ENCODE measurements at places on chromosomes 2 and 18.

DNA sequence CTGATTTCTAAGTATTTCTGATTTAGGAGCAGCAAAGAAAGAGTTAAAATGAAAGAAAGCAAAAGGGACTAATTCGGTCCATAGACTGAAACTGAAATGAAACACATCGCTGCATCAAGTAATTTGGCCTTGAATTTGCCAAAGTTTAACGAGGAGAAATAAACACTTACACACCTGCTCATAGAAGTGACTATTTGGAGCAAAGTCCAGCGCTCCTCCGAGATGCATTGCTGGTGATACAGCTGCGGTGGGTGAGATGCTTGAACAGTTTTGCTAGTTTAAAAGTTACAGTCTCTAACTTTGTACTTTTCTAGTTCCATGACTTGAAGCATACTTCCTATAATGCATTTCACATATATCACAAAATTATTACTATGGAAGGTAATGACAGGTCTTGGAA lies 18.3 kb downstream of the GALR1 start:
- DNase-seq, result no peak

DNA sequence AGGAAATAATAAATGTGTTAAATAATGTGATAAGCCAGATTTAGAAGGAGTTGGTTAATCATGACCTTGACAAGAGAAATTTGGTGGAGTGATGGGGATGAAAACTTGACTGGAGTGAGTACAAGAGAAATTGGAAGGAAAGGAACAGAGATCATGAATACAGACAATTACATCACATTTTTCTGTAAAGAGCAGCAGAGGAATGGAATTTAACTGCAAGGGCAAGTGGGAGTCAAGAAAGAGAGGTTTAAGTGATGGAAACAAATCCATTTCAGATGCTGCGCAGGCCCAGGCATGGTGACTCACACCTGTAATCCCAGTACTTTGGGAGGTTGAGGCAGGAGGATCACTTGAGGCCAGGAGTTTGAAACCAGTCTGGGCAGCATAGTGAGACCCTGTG lies 46.7 kb downstream of the ICA1L start:
- DNase-seq, result no peak

DNA sequence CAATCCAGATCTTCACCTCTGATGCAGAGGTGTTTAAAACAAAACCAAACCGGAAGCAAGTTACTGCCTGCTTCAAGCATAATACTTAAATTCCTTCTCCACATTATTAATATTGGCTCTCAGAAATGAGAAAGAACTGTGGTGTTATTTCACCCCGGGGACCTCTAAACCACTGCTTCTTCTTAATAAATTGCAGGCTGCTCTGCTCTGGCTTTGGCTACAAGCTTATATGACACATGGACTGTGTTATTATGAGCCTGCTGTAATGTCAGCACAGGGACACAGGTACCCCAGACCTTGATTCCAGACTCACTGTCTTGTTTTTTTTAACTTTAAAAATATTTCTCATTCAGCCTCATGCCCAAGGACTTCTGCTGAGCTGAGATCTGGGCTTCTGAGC lies 45.1 kb downstream of the ST6GAL2 start:
- DNase-seq, result no peak

GRCh38 chr2:11319939-11320338 lies 24.5 kb downstream of the ROCK2 start:
- no peak for DNase-seq

GRCh38 chr2:238043851-238044250 lies 16.9 kb upstream of the SCLY start:
- no peak for DNase-seq

- DNase-seq, result no peak
These were observed 57.0 kb downstream of the CCDC102B start for GRCh38 chr18:68854786-68855391.

DNA sequence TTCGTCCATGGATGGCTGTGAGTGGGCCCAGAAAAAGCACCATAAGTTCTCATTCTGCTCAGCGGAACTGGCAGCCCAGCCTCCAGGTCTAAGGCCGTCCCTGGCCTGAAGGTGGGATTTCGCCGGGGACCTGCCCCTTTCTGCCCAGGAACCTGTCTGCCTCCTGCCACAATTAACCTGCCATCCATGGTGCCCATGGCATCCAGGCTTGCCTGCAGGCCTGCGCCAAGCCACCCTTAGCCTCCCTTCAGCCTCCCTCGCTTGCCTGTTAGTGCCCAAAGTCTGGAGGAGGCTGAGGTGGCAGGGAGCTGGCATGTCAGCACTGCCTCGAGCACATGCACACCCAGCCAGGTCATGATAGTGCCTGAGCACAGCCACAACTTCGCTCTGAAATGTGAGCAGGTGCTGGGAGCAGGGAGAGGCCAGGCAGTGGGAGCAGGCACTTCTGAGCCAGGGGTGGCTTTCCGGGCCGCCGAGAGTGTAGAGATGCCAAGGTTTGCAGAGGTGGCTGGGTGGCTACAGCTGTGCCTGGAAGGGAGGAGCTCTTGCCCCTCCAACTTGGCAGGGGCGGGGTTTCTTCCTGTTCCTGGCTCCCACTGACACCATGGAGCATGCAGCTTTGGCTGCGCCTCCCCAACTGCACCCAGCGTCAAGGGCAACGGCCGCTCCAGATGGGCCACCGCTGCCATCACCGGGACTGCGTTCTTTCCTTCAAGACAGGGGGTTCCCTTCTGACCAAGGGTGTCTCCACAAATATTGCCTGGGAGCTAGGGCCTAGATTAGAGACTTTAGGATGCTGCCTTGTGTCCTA lies 648.9 kb upstream of the VRK2 start:
- no peak for DNase-seq

GRCh38 chr2:238790833-238791230 lies 57.1 kb upstream of the TWIST2 start:
- DNase-seq, result no peak

DNA sequence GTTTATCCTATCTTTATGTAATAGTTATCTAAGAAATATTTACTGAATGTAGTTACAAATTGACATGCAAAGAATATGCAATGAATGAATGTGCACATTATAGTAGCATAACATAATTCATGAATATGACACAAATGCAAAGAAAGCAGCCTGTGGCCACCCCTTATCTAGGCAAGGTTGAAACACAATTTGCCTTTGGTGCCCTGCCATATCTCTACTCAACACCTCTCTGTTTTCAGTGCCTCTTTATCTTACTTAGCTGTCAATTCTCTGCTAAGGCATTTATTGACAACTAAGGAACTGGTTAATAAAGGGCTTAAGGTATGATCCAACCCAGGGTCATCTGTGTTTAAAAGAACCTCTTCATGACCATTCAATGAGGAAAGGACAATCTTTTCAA lies 18.9 kb downstream of the REV1 start:
- no peak for DNase-seq

GRCh38 chr18:34097312-34097711 lies 127.4 kb downstream of the NOL4 start:
- DNase-seq, result no peak

DNA sequence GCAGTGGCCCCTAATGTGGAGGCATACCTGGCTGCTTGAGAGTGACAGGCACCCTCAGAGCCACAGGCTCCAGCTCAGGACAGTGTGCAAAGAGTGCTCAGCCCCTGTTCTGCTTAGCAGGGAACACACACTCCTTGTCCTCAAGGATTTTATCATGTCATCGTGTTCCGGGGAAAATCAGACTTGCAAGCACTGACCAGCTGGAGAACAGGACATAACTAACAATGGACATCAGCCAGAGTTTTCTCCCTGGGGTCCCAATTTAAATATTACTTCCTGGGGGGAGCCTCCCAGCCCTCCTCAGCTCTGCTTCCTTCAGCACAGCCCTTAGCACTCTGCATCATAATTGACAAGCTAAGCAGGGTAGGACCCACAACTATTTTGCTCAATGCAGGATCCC lies 175.4 kb upstream of the ACAA2 start:
- DNase-seq, result no peak

DNA sequence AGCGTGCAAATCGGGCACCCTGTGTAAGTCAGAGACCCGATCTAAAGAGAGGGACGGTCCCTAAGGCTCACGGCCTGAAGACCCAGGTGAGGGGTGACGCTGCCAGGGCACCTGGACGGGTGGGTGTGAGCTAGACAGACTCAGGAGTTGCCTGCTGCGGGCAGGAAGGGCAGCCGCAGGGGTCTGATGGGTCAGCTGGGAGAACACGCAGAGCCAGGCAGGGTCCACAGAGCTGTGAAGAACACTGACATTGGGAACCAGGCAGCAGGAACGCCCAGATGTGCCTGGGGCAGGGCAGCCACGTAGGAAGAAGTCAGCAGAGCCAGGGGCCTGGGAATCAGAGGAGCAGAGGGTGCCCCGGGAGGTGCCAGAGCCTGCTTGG lies 25.9 kb downstream of the HDAC4 start:
- DNase-seq, result no peak

DNA sequence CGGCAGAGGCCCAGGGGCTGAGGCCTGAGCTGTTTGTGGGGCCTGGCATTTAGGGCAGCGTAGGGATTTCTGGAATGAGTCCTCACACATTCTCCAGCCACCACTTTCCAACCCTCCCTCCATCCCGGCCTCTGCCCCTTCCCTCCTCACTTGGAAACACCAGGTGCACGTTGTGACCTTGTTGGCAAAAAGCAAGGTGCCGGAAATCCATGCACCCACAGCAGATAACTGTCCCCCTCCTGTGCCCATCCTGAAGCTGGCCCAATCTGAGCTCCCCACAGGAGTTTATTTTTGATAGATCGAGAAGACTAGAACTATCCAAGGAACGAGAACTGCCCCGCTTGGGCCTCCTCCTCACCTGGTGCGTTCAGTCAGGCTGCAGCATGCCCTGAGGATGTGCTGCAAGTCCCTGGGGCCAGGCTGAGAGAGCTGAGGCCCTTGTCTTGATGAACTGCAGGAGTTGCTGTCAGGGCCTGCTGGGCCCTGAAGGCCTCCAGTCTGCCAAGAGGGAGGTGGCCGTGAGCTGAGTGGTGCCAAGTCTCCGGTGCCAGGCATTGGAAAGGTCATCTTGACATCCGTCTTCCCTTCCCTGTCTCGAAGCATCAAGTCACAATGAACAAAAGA lies 55.8 kb downstream of the CTIF start:
- no peak for DNase-seq

DNA sequence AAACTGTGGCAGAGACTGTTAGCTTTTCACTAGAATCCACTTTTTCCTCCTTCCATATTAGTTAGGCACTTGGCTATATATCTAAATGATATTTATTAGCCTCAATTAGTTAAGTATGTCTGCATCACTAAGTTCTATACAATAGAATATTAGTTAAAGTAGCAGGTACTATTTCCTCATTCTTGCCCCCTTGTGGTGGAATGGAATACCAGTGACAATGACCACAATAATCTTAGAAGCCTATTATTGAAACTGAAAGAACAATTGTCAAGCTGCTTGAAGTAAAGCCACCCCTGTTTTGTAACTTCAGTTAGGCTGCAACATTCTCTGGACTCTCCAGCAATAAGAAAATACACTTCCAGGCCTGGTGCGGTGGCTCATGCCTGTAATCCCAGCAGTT lies 476.3 kb upstream of the VWC2L start:
- no peak for DNase-seq

DNA sequence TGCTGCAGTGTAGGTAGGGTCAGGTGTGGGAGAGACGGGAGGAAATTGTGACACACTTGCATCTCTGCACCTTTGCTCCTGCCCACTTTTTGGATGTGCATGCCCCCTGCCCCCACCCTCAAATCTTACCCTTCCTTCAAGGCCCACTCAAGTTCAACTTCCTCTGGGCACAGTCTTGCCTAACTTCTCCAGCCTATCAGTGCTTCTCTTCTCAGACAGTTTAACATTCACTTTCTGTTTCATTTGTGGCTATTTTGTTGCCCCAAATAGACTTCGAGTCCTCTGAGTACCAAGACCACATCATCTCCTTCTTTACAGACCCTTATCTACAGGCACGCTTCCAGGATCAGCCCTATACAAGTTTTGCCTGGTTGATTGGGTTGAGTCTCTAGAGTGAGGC lies 2.7 kb downstream of the ST8SIA5 start:
- no peak for DNase-seq

GRCh38 chr2:160835166-160835565 lies 325.1 kb upstream of the TANK start:
- DNase-seq, result no peak

DNA sequence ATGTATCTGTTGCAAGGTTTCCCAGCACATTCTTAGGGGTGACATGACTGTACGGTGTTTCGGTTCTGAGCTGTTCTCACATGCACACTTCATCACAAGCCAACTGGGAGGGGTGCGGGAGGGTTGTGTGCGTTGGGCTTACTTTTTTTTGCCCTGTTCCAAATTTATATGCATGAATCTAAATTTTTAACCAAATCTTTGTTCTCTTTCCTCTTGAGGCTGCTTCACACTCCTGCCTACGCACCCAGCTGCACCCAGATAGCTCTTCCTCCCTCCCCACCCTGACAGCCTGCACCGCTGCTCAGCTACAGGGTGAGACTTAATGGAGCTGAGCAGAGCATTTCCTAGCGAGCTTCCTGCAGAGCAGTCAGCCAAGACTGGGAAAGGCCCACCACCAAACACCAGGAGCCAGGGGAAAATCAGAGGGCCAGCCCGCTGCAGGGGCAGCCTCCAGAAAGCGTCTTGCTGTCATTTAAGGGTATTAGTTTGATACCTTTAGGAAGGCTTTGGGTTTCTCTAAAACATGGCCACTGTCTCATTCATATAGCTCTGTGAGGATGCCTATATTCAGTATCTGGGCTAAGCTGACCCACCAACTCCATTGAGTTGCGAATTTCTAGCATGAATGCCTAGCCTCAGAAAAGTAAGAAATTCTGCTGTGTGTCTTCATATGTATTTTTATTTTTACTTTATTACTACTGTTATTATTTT lies 84.5 kb downstream of the POU3F3 start:
- no peak for DNase-seq

- no peak for DNase-seq
These were observed 43.6 kb upstream of the TCF7L1 start for GRCh38 chr2:85089585-85089984.

GRCh38 chr2:202157211-202157990 lies 81.0 kb downstream of the SUMO1 start:
- DNase-seq, result no peak

DNA sequence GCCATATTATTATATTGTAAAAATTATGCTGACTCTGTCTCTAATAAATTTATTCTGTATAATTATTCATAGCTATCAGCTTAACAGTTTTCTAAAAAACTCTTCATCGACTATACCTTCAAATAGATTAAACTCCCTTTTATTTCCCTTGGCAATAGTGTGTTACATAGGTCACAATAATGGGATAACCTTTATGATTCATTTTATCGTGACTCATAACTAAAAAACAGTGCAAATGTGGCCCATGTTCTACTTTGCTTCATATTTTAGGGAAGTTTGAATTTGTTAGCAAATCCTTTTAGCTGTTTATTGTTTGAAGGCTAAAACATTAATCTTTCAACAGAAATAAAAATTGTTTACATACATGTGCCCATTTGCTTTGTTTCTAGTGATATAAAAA lies 783.2 kb upstream of the CDH2 start:
- no peak for DNase-seq

GRCh38 chr18:65227970-65228369 lies 522.8 kb upstream of the CDH7 start:
- no peak for DNase-seq

- DNase-seq, result no peak
These were observed 50.8 kb downstream of the PTPRM start for GRCh38 chr18:7617738-7618422.

GRCh38 chr2:29786361-29786760 lies 135.0 kb downstream of the ALK start:
- DNase-seq, result no peak

Data from stimulated activated CD4-positive, alpha-beta T cell treated with anti-CD3 and anti-CD28 coated beads, Interleukin-1b, Interleukin-23, amount 100 ng/mL, for 1 hour (primary cell).